ENCODE measurements at places on chromosomes 13 and 19. TPM values are rescaled to one million over a fixed set of nuclear protein-coding genes. Genes with fewer than 3 reads are reported as not detected.

NLRP9 gene
- total RNA-seq, result not detected

SMIM24 gene
- 2.8 TPM for total RNA-seq

IZUMO2 gene
- 3.5 TPM for total RNA-seq

LGALS13 gene
- not detected for total RNA-seq

KLHL1 gene
- not detected for total RNA-seq

ATP8B3 gene
- total RNA-seq, result 8.2 TPM

SHD gene
- total RNA-seq, result 2.0 TPM

TEX29 gene
- total RNA-seq, result 0.37 TPM

CEACAM7 gene
- total RNA-seq, result 0.21 TPM

CD70 gene
- total RNA-seq, result 1.7 TPM

GRCh38 chr19:9793071-9793591 is 24.6 kb upstream of the ZNF846 start:
- no peak for DNase-seq

DNA sequence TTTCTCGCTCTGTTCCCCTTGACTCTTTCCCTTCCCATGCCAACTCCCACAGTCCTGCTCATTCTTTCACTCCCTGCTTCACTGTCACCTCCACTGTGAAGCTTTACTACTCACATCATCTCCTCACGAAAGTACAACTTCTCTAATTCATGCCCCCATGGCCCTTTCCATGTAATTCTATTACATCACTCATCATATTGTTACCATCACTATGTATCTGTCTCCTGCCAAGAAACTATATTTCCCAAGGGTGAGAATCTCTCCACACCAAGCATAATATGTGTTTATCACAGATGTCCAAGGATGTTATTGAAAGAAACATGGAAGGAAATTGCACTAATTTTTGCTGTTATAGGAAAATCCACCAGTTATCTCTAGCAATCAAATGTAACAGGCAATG is 37.2 kb upstream of the LRCH1 start:
- DNase-seq, result no peak

GRCh38 chr13:112545856-112546255 is 42.1 kb downstream of the TUBGCP3 start:
- no peak for DNase-seq

DNA sequence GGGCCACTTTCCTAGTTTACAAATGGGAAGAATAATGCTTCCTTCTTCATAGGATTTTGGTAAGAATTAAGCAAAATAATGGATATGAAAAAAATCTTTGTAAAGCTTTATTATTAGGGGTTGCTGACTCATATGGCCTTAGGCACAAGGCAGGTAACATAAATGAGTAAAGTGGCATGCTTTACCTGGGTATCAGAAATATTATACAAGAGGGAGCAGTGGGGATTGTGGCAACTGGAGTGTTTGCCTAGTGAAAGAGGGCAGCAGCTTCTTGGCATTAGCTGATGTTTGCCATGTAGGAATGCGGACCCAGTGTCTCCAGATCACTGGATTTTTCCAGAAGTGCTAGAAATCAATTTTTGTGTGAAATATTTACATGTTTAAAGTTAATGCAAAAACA is 19.5 kb downstream of the WDFY2 start:
- no peak for DNase-seq

GRCh38 chr13:75478659-75479058 is 3.3 kb downstream of the TBC1D4 start:
- no peak for DNase-seq

- no peak for DNase-seq
Observed at GRCh38 chr13:23059173-23059572, 121.6 kb upstream of the SGCG start.

DNA sequence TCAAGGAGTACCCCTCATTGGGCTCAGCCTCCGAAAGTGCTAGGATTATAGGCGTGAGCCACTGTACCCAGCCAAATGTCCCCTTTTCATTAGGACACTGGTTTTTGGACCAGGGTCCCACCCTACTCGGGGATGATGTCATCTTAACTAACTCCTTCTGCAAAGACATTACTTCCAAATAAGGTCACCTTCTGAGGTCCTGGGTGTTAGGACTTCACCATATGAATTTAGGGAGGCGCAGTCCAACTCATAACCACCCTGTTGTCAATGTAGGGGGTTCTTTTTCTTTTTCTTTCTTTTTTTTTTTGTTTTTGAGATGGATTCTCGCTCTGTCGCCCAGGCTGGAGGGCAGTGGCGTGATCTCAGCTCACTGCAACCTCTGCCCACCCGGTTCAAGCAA is 32.7 kb upstream of the NFIC start:
- no peak for DNase-seq

- no peak for DNase-seq
Observed at GRCh38 chr13:27476943-27477703, 26.8 kb upstream of the MTIF3 start.

GRCh38 chr19:54473071-54473891 is at the start of gene CDC42EP5:
Gene CDC42EP5 (minus strand): TSS chr19:54473296. CDS start chr19:54465547, 7,749 bp downstream.
- DNase-seq, result no peak

DNA sequence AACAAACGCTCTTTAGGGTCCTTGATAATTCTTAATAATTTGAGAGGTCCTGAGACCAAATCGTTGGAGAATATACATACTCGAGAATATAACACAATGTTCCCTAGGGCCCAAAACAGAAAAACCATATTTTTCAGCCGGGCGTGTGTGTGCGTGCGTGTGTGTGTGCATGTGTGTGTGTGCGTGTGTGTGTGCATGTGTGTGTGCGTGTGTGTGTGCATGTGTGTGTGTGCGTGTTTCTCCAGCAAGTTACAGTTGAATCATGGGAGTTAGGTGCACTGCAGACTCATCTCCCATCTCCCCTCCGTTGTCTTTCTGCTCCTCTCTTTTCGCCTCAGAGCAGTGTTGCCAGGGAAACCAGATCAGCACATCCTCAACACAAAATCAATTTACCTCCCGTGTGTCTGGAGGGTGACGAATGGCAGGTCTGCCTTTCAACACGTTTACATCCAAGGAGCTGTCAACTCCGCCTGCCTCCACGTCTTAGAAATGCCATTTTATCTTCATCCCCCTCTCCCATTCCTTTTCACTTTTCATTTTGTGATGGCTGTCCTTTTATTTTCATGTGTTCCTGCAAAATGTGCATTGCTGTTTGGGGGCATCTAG is 8.3 kb upstream of the PNMA8B start:
- no peak for DNase-seq

DNA sequence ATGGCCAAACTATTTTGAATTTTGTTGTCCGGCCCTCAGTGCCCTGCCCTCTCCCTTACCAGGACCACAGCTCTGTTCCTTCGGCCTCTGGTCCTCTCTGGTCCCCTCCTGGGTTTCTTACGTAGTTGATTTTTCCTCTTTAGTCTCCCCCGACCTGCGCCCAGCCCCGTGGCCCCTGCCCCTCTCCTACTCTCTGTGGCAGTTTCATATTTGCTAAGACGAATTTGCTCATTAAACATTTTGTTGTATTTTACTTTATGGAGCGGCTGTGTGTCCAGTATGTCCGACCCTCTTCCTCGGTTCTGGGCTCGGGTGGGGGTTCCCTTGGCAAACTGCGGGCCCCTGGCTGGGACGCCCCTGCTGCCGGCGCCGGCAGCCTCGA is 576 bp upstream of the EPN1 start:
- no peak for DNase-seq

GRCh38 chr13:99376132-99376531 is 68.9 kb upstream of the GPR183 start:
- DNase-seq, result no peak

- no peak for DNase-seq
Observed at GRCh38 chr13:61128850-61129645, 286.6 kb downstream of the PCDH20 start.

DNA sequence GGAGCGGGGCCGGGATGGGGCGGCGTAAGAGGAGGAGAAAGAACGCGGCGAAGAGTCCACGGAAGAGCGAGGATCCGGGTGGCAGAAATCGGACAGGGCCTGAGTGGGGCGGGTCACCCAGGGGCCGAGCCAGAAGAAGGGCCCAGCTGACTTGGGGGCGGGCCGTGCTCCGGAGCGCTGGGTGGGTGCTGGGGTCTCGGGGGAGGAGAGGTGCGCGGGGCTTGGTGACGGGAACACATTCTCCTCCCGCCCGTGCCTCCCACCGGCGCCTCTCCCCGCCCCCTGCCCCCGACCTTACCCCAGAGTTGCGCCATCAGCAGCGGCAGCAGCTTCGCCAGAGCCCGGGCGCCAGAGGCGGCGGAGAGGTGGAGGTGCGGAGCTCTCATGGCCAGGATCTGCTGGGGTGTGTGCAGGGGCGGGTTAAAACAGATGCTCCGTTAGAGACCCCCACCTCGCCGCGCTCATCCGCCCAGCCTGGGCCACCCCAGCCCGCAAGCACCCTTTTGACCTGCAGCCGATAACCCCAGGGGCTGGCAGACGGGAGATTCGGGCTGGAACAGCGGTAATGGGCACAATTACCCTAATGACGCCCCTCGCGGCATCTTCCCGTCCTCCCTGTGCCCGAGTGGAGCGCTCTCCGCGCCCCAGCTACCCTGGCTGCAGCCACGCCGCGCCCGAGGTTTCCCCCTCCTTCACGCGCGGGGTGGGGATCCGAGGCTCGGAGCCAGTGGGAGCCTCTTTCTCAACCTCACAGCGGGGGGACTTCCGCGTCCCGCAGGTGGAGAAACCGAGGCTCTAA is 565 bp downstream of the KLK10 start:
- DNase-seq, result peak; percentile 55

DNA sequence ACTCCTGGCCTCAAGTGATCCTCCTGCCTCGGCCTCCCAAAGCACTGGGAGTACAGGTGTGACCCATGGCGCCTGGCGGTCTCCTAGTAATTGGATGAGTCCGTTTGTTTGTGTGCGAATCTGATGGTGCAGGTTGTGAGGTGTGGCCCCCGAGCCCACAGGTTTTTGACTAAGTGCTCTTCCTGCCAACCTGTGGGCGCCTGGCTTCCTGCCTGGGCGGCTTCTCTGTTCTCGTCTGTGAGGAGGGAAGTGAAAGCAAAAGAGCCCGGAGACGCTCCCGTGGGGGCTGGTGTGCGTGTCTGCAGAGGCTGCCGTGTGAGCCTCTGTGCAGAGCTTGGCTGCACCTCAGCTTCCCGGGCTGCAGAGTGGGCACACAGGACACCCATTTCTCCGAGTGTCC is 10.0 kb downstream of the ARHGAP45 start:
- no peak for DNase-seq

DNA sequence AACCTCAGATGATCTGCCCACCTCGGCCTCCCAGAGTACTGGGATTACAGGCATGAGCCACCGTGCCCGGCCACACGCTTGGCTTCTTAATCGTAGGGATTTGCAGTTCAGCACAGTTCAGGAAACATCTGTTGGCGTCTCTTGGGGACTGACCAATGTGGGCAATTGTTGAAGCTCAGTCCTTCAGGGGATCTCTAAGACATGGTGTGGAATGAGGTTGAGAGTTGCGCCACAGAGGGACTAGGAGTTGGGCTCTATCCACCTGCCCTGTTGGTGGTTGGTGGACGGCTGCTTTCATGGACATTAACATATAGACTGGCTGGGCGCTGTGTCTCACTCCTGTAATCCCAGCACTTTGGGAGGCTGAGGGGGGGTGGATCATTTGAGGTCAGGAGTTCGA is 37.3 kb upstream of the SIN3B start:
- DNase-seq, result no peak

GRCh38 chr13:70051531-70051930 is 56.1 kb upstream of the ATXN8OS start:
- DNase-seq, result no peak

- peak; percentile 31 for DNase-seq
Observed at GRCh38 chr19:47573071-47574026, at the start of gene ZNF541. Gene ZNF541 (minus strand): TSS chr19:47573148. CDS start chr19:47555856, 17,292 bp downstream.

GRCh38 chr13:43391036-43391435 is 367.6 kb downstream of the DNAJC15 start:
- no peak for DNase-seq

- no peak for DNase-seq
Observed at GRCh38 chr13:19767966-19768365, 14.8 kb downstream of the PSPC1 start.

DNA sequence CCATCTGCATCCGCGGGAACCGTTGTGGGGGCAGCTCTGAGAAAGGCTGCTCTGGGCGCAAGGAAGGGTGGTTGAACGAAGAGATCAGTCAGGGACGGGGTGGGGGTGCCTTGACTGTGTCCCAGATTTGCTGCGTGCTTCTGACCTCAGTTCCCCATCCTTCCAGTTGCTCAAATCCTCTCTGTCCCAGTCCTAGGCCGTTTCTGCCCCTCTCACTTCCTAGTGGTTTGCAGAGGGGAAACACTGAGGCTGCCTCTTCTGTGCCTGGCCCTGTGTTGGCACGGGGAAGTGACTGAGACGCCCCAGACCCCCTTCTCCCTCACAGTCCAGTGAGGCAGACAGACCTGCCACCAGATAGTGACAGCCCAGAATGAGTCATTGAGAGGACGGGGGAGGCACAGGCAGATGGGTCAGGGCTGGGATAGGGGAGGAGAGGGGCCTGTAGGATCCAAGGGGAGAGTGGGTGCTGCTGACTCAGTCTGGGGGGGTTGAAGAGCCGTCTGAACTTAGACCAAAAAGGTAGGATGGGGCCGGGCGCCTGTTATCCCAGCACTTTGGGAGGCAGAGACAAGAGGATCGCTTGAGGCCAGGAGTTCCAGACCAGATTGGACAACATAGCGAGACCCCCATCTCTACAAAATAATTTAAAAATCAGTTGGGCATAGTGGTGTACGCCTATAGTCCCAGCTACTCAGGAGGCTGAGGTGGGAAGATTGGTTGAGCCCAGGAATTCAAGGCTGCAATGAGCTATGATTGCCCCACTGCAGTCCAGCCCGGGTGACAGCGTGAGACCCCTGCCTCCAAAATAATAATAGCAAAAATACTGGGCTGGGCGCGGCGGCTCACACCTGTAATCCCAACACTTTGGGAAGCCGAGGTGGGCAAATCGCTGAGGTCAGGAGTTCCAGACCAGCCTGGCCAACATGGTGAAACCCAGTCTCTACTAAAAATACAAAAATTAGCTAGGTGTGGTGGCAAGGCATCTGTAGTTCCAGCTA is 26.5 kb downstream of the NUMBL start:
- no peak for DNase-seq

DNA sequence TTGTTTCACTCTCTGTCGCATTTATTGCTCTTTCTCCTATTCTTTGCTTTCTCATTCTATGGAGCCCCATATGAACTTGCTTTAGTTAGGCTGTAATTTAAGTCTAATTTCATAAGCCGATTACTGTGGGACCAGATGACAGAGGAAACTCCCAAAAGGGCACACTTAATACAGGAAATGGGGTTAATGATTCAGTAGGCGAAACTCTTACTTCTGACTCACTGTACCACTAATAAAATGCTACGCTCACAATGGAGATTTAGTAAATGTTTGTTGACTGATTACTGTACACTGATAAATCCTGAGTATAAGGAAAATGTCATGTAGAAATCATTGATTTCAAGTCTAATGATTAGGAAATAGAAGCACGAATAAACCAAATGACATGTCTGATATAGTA is 276.4 kb downstream of the KLF5 start:
- DNase-seq, result no peak
